ENCODE measurements at places on chromosomes 6 and 20.

DNA sequence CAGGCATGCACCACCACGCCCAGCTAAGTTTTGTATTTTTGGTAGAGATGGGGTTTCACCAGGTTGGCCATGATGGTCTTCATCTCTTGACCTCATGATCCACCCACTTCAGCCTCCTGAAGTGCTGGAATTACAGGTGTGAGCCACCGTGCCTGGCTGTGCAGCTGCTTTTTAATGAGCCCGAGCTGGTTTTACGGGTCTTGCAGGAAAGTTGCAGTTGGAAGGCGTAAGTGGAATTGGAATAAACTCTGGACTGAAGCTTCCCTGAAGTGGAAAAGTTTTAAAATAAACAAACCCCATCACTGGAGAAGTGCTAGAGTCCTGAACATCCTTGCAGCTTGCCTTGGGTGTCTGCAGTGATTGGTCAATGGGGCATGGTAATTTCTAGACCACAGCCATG is 40.4 kb downstream of the KIF25 start:
- DNase-seq: no peak

- peak; percentile 90 for DNase-seq
These were observed 120.7 kb upstream of the ZFP64 start for GRCh38 chr20:52312132-52312729.

DNA sequence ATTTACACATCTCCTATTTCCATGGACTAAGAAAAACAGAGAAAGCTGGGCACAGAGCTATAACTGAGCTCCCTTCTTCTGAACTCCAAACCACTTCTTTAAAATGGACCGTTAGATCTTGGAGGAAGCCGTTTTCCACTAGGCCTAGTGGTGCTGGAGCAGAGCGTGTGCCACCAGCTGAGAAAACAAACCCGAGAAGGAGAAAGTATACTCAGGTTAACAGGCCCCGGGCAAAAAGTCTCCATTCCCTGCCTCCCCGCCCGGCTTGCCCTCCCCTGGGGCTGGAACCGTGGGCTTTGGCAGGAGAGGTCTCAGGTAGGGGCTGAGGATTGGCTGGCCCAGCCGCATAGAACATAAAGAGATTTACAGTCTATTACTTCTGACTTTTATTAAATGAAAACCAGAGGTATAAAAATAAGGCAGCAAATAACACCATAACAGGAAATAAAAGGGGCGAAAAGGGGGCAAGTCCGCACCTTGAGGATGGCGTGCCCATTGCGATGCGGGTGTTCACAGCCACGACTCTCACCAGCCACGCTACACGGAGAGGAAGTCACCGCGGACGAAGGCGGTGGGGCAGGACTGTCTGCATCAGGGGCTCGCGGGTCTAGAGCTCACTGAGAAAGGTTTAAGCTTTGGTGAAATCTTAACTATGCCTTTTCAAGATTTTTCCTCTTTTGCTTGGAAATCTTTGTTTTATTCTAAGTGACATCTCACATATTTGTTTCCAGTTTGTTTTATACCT is 191.2 kb upstream of the GMDS start:
- DNase-seq: no peak

- DNase-seq: no peak
These were observed 329.1 kb upstream of the SOX4 start for GRCh38 chr6:21264288-21265033.

DNA sequence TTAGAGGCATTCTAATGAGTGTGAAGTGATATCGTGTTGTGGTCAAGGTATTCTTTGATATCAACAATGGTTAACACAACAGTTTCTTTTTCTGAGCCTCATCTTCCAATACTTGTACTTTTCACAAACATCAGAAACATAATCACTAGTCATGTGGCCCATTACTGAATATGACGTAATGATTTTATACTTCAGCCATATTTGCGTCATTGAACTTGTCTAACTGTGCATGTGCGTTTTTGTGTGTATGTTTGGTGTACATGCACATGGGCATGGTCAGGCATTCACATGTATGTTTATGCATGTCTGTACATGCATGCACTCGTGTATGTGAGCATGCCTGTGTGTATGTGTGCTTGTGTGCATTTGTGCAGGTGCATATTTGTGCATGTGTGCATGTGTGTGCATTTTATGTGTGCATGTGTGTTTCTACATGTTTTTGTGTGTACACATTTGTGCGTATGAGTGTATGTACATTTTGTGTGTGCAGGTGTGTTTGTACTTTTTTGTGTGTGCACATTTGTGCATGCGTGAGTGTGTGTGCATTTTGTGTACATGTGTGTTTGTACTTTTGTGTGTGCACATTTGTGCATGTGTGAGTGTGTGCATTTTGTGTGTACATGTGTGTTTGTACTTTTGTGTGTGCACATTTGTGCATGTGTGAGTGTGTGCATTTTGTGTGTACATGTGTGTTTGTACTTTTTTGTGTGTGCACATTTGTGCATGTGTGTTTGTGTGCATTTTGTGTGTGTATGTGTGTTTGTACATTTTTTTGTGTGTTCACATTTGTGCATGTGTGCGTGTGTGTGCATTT is 29.4 kb downstream of the PRR18 start:
- no peak for DNase-seq

GRCh38 chr6:17957904-17958620 is 29.4 kb downstream of the KIF13A start:
- no peak for DNase-seq

DNA sequence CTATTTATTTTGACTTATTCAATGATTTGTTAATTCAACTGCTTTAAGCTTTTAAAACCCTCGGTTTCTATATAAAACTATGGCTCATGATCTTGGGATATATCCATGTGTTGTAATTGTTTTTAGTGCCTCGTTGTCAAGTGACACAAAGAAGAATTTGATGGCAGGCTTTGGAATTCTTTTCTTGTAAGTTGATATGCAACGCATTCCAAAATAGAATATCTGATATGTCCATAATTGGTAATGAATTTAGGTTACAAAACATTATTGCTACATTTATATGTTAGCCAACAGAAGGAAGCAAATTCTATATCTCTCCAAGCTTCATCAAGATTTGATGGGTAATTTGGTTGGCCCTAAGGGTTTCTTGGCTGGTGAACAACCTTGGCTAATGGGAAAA is 220.4 kb upstream of the RIMS1 start:
- DNase-seq: no peak

DNA sequence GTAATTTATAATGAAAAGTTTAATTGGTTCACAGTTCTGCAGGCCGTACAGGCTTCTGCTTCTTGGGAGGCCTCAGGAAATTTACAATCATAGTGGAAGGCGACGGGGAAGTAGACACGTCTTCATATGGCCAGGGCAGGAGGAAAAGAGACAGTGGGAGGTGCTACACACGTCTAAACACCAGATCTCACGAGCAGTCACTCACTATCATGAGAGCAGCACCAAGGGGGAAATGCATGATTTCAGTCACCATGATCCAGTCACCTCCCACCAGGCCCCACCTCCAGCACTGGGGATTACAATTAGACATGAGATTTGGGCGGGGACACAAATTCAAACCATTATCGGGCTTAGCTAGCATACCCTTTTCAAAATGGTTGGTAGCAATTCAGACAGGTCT is 41.2 kb downstream of the EIF2S2 start:
- no peak for DNase-seq

GRCh38 chr6:41505122-41506049 is 40.8 kb upstream of the FOXP4 start:
- peak; percentile 97 for DNase-seq

DNA sequence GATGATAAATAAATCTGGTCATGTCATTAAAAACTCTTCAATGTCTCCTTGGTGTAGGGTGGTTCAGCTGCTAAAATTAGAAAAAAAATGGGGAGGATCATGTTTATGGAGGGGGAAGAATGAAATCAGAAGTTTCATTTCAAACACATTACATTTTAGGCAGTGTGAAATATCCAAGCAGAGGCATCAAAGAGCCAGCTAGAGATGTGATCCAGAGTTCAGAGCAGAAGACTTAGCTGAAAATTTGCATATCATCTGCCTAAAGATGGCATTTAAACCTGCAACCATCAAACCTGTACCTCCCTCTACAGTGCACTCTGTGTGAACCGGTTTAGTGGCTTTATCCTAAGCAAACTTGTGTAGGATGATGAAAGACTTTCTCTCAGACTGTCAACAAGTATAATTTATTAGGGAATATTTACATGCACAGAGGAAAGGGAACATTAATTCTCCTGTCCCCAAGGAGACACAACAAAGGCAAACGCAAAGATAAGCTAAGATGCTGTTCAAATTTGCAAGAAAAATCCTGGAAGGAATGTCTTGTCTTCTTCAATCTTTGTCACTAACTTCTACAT is 84.8 kb upstream of the PLEKHG1 start:
- peak; percentile 56 for DNase-seq

GRCh38 chr20:41848180-41848579 is 230.0 kb upstream of the CHD6 start:
- no peak for DNase-seq

GRCh38 chr6:149856256-149856994 is 7.7 kb downstream of the LRP11 start:
- no peak for DNase-seq

GRCh38 chr20:36147690-36148089 is 6.8 kb upstream of the EPB41L1 start:
- DNase-seq: no peak

DNA sequence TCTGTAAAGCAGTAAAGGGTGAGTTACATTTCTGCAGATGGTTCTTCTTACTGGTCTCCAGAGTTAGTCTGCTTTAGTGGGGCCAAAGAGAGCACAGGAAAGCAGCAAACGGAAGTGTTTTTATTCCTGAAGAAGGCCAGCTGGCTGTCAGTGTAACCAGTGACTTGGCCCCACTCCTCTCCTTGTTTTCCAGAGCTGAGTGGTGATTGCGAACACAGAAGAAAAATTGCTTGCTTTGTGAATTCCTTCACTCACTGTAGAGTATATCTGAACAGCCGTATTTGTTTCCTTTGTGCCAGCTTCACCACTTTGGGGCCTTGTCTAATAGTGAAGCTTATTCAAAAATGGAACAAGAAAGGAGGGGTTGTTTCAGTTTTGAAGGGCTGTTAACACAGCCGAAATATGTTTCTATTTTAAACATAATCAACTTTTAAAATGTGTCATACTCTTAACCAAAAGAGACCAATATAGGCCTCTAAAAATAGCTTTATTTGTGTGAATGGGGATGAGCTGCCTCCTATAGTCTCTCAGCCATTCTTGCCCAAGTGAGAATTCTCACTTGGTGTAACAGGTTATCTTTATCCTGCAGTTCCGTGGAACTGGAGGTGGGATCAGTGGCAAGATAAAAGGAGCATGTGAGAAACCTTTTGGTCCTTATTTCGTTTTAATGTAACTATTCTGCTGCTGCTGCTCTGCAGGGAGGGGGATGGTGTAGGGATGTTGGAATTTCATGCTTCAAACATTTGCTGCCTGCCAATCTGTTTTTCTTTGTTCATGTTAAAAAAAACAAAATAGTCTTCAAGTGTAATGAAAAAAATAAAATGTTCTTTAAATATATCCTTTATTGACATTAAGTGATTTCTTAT is 37.8 kb downstream of the ZC2HC1B start:
- peak; percentile 97 for DNase-seq

- peak; percentile 61 for DNase-seq
These were observed 536 bp upstream of the FNDC1 start for GRCh38 chr6:159168536-159169192.

DNA sequence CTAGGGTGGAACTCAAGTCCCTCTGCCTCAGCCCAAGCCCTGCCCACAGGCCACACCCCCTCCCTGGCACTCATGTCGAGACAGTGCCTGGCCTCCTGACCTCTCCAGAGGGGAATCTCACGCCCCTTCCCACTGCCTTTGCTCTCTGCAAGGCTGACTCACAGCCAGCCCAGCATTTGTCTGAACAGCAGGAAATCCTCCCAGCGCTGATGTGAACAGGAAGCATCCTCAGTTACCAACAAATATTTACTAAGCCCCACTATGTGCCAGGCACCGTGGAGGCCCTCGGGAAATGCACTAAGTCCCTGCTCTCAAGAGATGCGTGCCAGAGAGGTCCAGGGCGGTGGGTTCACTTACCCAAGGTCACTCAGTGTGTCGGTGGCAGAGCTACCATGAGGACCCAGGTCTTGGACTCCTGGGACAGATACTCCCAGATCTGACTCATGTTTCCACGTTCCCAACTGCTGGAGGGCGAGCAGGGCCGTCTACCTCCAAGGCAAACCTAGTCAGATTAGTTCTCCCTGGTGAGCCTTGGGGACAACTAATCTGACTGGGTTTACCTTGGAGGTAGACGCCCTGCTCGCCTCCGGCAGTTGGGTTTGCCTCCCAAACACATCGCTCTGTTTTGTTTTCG is 7.8 kb downstream of the ADA start:
- peak; percentile 81 for DNase-seq

GRCh38 chr6:107186047-107186446 is 70.7 kb upstream of the BEND3 start:
- no peak for DNase-seq

- no peak for DNase-seq
These were observed 332.3 kb downstream of the PLCB1 start for GRCh38 chr20:8464368-8464767.

DNA sequence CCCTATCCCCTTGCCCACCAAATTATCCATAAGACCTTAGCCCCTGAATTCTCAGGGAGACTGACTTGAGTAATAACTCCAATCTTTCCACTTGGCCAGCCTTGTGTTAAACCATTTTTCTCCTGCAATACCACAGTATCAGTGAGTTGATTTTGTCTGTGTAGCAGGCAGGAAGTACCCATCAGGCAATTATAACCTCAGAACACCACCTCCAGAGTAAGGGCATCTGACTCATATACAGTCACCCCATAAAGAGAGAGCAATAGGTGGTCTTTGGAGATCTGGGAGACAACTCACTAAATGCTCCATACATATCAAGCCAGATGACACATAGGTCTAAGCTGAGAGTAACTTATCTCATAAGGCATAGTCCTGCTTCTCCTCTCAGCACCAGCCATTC is 83.7 kb downstream of the FILIP1 start:
- DNase-seq: no peak

DNA sequence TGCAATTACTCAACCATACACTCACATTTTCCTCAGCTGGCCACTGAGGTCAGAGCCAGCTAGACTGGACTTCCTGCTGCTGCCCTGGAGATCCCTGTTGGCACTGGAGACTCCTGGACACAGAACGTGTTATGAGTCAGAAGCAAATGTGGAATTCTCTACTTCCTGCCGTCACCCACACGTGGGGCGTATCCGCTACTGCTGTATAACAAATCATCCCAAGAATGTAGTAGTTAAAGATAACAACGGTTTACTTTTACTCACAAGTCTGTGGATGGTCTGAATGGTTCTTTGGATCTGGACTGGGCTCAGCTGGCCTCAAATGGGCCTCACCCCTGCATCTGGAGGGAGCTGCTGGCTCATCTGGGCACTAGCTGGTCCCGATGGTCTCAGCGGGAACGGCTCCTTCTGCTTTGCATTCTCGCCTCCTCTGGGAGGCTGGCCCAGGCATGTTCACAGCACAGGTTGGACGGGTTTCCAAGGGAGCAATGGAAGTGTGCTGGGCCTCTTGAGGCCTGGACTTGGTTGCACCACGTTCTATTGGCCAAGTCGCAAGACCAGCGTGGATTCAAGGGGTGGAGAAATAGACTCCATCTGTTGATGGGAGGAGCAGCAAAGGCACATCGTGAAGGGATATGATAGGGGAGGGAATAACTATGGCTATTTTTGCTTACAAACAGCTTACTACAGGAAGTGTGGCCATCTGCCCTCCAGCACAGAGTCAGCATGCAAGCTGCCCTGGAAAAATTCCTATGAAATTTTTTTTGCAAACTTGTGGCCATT is 118.5 kb downstream of the SNX5 start:
- no peak for DNase-seq

- peak; percentile 9 for DNase-seq
These were observed 158.3 kb downstream of the GRM4 start for GRCh38 chr6:33987531-33988021.

GRCh38 chr20:51397137-51397536 is 145.4 kb downstream of the NFATC2 start:
- DNase-seq: no peak

- DNase-seq: no peak
These were observed 763 bp downstream of the BHLHE23 start for GRCh38 chr20:63005862-63006539.
